ENCODE measurements at places on chromosomes 5 and 9. TPM values are rescaled to one million over a fixed set of nuclear protein-coding genes. Genes with fewer than 3 reads are reported as not detected.

GRCh38 chr5:68344447-68345111 is 129.0 kb downstream of the PIK3R1 start:
- no peak for DNase-seq
- peaks cover 6% of the 10 kb centered on the region for H3K36me3 ChIP-seq
- H3K27ac ChIP-seq = peak overlapping the region; percentile 1
- H3K4me1 ChIP-seq = peaks cover 13% of the 10 kb centered on the region
- H3K4me3 ChIP-seq = no peak overlapping the region

DNA sequence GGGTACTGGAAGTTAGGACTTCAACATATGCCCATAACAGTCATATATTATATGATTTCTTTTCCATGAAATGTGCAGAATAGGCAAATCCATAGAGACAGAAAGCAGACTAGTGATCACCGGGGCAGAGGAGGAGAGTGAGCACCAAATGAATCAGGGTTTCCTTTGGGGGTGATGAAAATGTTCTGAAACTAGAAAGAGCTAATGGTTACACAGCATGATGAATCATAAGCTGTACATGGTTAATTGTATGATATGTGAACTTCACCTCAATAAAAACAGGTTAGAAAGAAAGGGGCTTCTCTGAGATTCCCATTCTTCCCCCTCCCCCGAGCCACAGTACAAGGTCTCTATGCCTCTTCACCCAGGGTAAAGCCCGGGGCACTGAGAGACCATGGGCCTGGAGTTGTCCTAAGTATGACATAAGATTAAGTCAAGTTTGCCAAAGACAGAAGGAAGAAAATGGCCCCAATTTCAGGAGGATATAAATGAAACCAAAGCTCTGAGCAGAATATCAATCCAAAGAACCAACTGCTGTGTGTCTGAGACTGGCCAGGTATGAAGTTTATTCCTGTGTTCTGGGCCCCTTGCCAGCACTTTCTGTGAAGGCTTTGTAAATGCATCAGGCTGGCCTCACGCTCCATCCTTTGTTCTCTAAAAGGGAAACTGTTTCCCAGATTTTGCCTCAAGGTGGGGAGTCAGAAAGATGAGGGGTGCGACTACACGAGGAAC is 243.8 kb downstream of the CDK5RAP2 start:
- DNase-seq = no peak
- no peak overlapping the region for H3K27ac ChIP-seq
- H3K27me3 ChIP-seq = peaks cover 20% of the 10 kb centered on the region
- peaks cover 7% of the 10 kb centered on the region for H3K4me1 ChIP-seq

DNA sequence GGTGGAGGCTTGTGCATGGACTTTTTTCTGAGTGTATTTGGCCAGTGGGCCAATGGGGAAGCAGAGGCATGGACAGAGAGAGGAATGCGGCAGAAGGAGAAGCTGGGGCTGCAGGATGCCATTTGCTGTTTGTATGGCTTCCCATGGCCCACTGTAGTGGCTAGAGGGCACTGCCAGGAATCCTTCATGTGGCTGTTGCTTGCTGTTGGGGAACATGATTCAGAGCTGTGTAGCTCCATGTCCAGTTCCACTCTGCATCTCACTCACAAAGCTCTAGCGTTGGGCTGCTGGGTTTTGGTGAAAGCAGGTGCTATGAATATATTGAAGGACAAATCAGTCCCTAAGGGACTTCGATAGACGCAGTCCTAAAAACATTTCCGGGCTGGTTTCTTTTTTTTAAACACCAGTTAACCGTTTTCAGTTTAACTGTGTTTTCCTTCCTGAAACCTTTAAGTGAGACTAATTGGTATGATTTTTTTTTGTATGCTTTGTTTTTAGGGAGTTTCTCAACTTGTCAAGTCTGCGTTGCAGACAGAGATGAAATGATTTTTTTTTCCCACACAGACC is 51.3 kb downstream of the SLC22A5 start:
- no peaks in the 10 kb centered on the region for H3K27me3 ChIP-seq
- peaks cover 53% of the 10 kb centered on the region for H3K4me1 ChIP-seq
- peak overlapping the region; percentile 89 for H3K27ac ChIP-seq
- H3K36me3 ChIP-seq = peaks cover 10% of the 10 kb centered on the region
- peak overlapping the region; percentile 46 for H3K4me3 ChIP-seq

DNA sequence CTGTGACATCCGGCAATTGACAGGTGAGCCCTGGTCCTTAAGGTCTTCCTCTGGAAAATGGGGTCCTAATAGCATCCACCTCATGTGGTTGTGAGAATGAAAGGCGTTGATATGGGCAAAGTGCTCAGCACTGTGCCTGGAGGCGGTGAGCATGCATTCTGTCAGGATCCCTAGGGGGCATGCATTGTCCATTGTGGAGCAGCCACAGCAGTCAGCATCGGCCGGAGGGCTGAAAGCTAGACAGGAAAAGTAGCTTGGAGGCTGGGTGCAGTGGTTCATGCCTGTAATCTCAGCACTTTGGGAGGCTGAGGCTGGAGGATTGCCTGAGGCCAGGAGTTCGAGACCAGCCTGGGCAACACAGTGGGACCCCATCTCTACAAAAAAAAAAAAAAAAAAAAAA is 122.2 kb downstream of the LHX2 start:
- peaks cover 36% of the 10 kb centered on the region for H3K27me3 ChIP-seq
- DNase-seq = no peak
- no peak overlapping the region for H3K4me3 ChIP-seq
- H3K27ac ChIP-seq = no peak overlapping the region
- H3K4me1 ChIP-seq = no peaks in the 10 kb centered on the region
- no peaks in the 10 kb centered on the region for H3K36me3 ChIP-seq

DNA sequence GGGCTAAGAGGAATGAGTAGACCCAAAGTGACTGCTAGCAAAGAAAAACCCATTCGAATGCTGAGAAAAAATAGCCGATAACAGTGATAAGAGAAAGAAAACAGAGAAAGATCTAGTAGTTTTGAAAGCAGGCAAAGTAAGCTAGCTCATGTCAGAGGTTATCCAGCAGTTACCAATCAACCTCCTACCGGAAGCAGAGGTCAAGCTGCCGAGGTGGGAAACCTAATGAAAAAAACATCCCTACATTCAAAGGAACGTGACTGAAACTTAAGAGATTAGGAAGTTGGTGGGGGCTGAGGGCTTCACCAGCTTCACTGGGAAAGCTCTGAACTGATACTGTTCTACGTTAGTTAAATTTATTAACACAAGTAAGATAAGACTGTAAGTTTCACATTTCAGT is 32.6 kb downstream of the SSBP2 start:
- H3K36me3 ChIP-seq = peaks cover 14% of the 10 kb centered on the region
- H3K27ac ChIP-seq = no peak overlapping the region
- no peak overlapping the region for H3K4me3 ChIP-seq
- H3K27me3 ChIP-seq = no peaks in the 10 kb centered on the region
- peaks cover 32% of the 10 kb centered on the region for H3K4me1 ChIP-seq

DNA sequence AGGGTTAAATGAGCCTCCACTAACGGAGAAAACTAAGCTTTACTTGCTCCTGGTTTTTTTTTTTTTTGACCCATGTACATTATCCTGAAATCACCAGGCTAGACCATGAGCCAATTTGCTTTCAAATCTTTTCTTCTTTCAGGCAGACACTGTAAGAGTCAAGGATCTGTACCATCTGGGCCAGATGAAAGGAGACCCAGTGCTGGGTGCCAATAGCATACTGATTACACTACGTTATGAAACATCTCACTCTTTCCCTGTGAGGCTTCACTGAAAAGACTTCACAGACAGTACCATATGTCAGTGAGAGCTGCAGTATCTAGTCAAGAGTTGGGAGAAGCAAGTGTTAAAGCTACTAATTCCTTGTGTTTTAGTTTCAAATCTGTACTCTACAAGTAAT is 161.2 kb upstream of the PTPRD start:
- H3K36me3 ChIP-seq = no peaks in the 10 kb centered on the region
- no peaks in the 10 kb centered on the region for H3K4me1 ChIP-seq
- H3K4me3 ChIP-seq = no peak overlapping the region

DNA sequence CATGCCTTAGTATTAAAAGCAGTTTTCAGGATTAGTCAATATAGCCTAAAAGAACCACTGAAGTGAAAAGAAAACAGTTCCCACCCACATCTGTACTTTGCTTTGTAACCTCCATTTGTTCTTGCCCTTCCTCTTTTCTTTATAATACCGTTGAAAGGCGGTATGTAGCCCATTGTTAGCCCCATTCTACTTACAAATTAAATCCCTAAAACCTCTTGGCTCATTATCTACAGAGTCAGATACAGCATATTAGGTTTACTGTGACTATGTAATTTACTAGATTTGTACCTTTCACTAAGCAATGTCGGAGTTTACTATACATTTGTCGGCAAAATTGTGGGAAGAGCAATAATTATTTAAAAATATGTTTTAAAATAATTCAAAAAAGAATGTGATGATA is 17.3 kb downstream of the ALDH1A1 start:
- no peak for DNase-seq
- no peak overlapping the region for H3K27ac ChIP-seq
- no peaks in the 10 kb centered on the region for H3K27me3 ChIP-seq
- no peaks in the 10 kb centered on the region for H3K36me3 ChIP-seq
- no peaks in the 10 kb centered on the region for H3K4me1 ChIP-seq

- no peak for DNase-seq
- peak overlapping the region; percentile 50 for H3K27ac ChIP-seq
These were observed 8.8 kb upstream of the LCP2 start for GRCh38 chr5:170306381-170306831.

DNA sequence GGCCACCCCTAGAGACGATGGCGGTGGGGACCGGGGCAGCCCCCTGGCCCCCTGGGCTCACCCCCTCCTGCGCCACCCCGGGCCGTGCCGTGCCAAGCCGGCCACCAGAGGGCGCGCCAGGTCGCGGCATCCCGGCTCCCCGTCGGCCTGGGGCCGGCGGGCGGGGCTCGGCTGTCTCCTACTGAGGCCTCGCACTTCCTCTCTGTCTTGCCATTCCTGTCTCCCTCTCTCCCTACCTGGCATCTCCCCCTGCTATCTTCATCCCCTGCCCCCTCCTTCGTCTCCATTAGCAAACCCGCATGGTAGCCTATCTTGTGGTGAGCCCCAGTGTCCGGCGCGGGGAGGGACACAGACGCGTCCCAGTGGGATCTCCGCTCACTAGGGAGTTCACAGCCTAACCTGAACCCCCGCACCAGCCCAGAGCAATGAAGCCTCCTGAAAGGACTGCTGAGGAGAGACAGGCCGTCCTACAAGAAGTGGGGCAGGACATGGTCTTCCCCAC is 29.8 kb upstream of the FABP6 start:
- DNase-seq = peak; percentile 84
- peaks cover 4% of the 10 kb centered on the region for H3K27me3 ChIP-seq
- no peaks in the 10 kb centered on the region for H3K36me3 ChIP-seq

DNA sequence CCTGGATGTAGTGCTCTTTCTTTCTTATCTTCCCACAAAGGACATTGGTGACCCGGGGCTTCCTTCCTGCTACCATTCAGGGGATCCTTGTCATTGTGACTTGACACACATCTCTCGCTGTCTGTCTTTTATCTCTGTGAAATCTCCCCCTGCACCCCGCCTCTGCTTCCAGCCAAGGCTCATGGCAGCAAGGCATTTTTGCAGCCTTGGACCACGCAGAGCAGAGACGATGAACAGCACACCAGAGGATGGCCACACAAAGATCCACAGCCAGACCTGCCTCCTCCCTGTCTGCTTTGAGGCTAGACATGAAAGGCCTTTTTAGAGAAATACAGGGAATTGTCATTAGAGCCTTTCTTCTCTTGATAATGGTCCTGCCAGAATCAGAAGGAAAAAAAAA is 549.1 kb downstream of the CDK5RAP2 start:
- H3K27me3 ChIP-seq = peaks cover 21% of the 10 kb centered on the region
- H3K4me3 ChIP-seq = no peak overlapping the region
- no peaks in the 10 kb centered on the region for H3K36me3 ChIP-seq
- H3K27ac ChIP-seq = no peak overlapping the region

DNA sequence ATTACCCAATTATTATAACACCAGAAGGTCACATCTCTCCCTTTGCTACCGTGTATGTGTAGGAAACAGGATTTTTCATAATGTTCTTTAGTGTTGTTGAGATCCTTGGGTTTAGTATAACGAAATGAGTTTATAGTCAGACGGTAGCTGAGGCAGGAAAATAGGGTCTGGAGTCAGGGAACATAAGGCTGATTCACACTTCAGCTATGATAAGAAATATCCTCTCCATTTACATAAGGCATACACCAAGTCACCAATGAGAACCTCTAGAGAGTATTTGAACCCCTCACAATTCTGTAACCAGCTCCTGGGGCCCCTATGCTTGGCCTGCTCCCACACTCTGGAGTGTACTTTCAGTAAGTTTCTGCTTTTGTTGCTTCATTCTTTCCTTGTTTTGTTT is 58.9 kb upstream of the ANKH start:
- H3K27me3 ChIP-seq = no peaks in the 10 kb centered on the region
- H3K27ac ChIP-seq = no peak overlapping the region
- H3K4me3 ChIP-seq = no peak overlapping the region
- H3K4me1 ChIP-seq = peaks cover 5% of the 10 kb centered on the region

DNA sequence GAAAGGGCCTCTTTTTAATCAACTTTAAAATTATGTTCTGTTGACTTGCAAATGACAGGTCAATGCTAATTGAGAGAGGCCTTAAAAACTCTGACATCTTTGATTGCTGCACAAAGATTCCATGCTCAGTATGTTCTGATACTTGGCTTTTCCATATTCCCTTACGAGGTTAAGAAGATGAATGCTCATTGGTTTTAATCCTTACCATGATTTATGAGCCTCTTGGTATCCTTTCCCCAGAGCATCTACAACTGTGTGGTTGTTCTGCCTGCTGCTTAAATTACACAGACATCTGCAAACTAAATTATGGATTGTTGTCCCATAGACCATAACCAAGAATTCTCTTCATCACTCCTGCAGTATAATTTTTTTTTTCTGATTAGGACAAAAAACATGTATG is 352.6 kb downstream of the CDH12 start:
- no peaks in the 10 kb centered on the region for H3K4me1 ChIP-seq
- H3K4me3 ChIP-seq = no peak overlapping the region
- peaks cover 12% of the 10 kb centered on the region for H3K27me3 ChIP-seq
- no peak overlapping the region for H3K27ac ChIP-seq
- no peak for DNase-seq

GRCh38 chr9:112021742-112022141 is 125.1 kb downstream of the UGCG start:
- no peak overlapping the region for H3K4me3 ChIP-seq
- H3K27ac ChIP-seq = peak overlapping the region; percentile 51
- H3K4me1 ChIP-seq = peaks cover 4% of the 10 kb centered on the region
- no peaks in the 10 kb centered on the region for H3K36me3 ChIP-seq
- no peaks in the 10 kb centered on the region for H3K27me3 ChIP-seq

Gene DMRT3
- total RNA-seq = 0.74 TPM

Gene TRIM36
- total RNA-seq = 55.2 TPM

Gene BARHL1
- 0.14 TPM for total RNA-seq

Gene MYOZ3
- 6.1 TPM for total RNA-seq

Gene ZDHHC11B
- total RNA-seq = 2.2 TPM

Gene RNF183
- total RNA-seq = 0.77 TPM

Gene ALDH1A1
- total RNA-seq = 417 TPM

Data from type B pancreatic cell (in vitro differentiated cells).